Mesothelial cell of epicardium (in vitro differentiated cells): ENCODE measurements at places on chromosomes 11 and 22.

GRCh38 chr11:62546929-62547625 lies 471 bp upstream of the AHNAK start:
- DNase-seq, result no peak

GRCh38 chr22:28995551-28995950 lies 66.1 kb downstream of the C22orf31 start:
- DNase-seq, result no peak

GRCh38 chr11:101049123-101049522 lies 80.5 kb downstream of the PGR start:
- no peak for DNase-seq

DNA sequence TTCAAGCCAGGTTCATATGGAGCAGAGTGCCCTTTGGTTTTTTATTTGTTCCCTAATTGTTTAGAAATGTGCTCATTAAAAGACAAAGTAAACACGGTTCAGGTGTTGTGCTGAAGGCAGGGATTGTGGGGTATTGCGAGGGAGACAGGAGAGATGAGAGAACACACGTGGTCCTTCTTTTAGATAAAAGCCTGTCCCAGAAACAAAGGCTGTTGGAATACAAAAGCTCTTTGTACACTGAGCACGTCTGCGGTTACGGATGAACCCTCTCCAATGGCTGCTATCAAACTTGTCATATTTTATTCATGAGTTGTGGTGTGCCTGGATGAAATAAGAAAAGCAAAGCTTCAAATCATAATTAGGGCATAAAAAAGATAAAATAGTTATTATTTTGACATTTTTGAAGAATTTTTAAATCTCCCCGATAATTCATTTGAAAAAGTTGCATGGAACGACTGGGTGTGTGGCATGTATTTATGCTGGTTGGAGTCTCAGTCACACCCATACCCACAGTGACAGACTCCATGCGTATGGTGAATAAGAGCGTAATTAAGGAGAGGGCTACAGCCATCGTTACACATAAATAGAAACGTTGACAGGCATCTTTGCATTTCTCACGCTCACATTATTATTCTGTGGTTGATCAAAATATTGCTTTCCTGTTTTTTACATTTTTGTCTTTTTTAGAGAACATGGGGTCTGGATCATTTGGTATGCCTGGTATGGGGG lies 92.9 kb downstream of the NELL1 start:
- no peak for DNase-seq

- DNase-seq, result no peak
Observed at GRCh38 chr11:61023086-61023965, 51.8 kb downstream of the CD6 start.

DNA sequence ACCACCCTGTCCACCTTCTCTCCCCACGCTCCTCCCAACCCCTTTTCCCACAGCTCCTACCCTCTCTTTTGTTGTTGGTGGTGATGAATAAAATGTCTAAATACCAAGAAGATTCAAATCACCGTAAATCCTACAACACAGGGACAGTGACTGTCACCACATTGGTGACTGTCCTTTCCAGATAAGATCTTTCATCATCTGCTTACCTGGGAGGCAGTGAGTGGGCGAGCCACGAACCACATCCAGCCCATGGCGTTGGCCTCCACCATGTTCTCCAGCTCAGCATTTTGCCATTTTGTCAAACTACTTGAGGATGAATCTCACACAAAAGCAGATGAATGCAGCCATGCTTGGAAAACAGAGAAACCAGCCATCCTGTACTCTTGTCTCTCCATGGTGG lies 6.7 kb upstream of the CYTH4 start:
- DNase-seq, result no peak

- no peak for DNase-seq
Observed at GRCh38 chr11:45185228-45185729, 38.8 kb downstream of the PRDM11 start.

- no peak for DNase-seq
Observed at GRCh38 chr11:84724256-84724655, 902.9 kb downstream of the DLG2 start.

DNA sequence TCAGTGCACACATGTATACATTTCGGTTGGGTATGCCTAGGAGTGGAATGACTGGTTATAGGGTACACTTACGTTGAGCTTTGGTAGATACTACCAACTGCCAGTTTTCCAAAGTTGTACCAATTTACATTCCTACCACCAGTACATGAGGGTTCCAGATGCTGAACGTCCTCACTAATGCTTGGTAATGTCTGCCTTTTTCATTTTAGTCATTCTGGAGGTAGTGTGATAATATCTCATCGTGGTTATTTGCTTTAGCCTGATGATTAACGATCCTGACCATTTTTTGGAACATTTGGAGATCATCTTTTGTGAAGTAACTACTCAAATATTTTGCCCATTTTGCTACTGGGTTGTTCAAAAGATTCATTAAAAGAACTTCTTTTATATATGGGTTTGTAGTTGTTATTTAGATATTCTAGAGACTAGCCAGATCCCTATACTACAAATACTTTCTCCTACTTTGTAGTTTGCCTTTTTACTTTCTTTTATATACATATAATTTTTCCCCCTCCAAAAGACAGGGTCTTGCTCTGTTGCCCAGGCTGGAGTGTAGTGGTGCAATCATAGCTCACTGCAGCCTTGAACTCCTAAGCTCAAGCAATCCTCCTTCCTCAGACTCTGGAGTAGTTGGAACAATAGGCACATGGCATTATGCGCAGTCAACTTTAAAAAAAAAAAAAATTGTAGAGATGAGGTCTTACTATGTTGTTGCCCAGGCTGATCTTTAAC lies 62.1 kb downstream of the RBFOX2 start:
- no peak for DNase-seq

GRCh38 chr22:24989541-24989951 lies 37.0 kb downstream of the KIAA1671 start:
- DNase-seq, result no peak

- no peak for DNase-seq
Observed at GRCh38 chr22:49418943-49419342, 408.7 kb downstream of the BRD1 start.

GRCh38 chr11:118401880-118402590 lies 629 bp downstream of the ATP5MG start:
- no peak for DNase-seq

GRCh38 chr11:123069908-123070821 lies 8.2 kb upstream of the HSPA8 start:
- no peak for DNase-seq

GRCh38 chr11:119134389-119134978 lies 13.1 kb downstream of the HINFP start:
- DNase-seq, result no peak

- DNase-seq, result no peak
Observed at GRCh38 chr11:14054116-14055107, 91.9 kb downstream of the SPON1 start.

DNA sequence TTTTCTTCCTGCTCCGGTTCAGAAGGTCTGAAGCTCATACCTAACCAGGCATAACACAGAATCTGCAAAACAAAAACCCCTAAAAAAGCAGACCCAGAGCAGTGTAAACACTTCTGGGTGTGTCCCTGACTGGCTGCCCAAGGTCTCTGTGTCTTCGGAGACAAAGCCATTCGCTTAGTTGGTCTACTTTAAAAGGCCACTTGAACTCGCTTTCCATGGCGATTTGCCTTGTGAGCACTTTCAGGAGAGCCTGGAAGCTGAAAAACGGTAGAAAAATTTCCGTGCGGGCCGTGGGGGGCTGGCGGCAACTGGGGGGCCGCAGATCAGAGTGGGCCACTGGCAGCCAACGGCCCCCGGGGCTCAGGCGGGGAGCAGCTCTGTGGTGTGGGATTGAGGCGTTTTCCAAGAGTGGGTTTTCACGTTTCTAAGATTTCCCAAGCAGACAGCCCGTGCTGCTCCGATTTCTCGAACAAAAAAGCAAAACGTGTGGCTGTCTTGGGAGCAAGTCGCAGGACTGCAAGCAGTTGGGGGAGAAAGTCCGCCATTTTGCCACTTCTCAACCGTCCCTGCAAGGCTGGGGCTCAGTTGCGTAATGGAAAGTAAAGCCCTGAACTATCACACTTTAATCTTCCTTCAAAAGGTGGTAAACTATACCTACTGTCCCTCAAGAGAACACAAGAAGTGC lies 661 bp upstream of the MALAT1 start:
- DNase-seq, result no peak

- DNase-seq, result no peak
Observed at GRCh38 chr11:11422411-11423128, 69.5 kb upstream of the CSNK2A3 start.

DNA sequence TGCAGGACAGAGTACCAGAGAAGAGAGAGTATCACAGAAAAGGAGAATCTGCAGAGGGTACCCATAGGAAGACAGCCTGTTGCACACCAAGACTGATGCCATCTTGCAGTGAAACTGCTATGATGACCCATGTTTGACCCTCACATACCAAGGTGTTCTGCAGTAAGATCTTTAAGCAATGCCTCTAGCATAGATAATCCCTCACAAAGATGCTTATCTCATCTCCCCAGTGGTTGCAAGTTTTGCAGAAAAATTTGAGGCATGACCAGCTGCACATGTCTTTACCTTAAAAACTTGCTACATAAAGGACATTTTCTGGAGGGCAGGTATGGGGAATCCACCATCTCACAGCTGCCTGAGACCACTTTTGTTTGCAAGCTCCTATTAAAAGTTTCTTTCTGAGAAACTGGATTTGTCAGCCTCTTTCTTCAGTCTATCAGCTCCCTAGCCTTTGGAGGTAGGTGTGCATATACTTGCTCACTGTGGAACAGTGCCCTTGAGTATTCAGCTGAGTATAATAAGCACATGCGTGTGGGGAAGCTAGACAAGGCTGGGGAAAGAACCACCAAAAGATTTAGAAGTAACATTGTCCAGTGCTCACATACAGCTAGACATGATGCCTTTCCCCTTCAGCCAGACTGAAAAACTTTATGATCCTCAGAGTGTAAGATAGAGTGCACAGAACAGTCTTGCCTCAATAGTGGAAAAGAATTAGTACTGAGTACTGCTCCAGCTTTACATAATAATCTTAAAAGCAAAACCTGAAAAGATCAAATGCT lies 100.3 kb upstream of the TEAD1 start:
- DNase-seq, result no peak

DNA sequence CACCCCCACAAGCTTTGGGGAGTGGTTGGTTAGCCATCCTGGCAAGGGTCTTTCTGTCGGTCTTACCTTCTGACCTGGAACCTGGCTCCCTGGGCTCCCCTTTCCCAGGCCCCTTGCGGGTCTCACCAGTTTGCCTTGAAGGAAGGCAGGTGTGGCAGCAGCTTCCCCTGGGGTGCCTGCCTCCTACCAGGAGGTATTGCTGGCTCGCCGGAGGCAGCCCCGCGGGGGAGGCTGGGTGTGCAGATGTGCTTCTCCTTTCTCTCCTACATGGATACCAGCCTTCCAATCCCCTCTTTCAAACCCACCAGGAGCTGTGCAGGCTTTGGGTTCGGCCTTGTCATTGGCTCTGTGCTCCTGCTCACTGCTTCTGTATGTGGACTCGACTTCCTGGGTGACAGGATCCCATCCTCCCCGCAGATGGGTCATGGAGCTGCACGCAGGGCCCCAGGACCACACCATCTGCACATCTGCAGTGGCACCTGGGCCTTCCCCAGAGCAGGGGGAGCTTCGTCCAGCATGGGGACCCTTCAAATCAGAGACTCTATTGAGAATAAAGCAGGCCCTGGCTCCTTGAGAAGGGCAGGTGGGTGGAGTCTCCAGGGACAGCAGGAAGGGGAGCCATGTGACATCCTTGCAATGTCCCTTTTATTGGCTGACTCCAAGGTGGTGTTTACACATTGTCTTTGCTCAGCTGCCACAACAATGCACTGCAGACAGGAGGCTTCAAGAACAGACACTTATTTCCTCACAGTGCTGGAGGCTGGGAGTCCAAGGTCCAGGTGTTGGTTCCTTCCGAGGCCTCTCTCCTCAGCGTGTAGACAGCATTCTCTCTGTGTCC lies 592.0 kb downstream of the BRD1 start:
- DNase-seq, result no peak

DNA sequence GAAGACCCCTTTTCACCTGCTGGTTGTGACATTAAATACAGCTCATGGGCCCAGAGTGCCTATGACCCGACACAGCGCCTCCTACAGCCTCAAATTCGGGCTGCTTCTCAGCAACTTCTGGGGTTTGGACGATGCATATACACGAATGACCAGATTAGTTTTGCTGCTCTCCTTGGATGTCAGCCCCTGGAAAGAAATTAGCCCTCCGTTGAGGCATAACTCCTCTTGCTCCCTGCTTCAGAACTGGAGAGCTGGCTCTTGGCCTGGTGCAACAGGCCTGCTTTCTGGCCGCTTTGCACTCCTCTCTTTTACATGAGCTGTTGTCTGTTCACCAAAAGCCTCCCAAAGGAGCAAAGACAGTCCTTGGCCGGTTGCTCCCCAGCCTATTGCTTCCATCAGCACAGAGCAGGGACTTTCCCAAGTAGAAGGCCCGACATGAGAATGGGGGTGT lies 3.3 kb downstream of the TECTA start:
- DNase-seq, result no peak

GRCh38 chr11:130476922-130477491 lies 28.6 kb downstream of the ADAMTS15 start:
- DNase-seq, result no peak

- no peak for DNase-seq
Observed at GRCh38 chr11:111582163-111582562, 20.1 kb upstream of the SIK2 start.

- DNase-seq, result no peak
Observed at GRCh38 chr11:35943309-35943708, 553 bp upstream of the LDLRAD3 start.

DNA sequence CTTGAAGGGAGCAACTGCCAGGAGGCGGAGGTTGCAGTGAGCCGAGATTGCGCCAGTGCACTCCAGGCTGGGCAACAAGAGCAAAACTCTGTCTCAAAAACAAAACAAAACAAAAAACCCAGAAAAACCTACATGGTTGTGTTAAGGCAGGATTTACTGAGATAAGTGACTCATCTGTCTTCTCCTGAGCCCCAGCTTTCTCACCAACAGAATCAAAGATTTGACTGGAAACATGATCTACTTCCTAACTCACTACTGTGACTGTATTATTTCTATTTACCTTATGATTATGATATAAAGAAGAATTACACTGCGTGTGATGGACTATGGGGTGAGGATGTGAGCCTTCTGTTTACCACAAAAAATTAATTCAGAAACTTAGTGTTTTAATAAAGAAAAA lies 21.8 kb downstream of the FAM118B start:
- no peak for DNase-seq

DNA sequence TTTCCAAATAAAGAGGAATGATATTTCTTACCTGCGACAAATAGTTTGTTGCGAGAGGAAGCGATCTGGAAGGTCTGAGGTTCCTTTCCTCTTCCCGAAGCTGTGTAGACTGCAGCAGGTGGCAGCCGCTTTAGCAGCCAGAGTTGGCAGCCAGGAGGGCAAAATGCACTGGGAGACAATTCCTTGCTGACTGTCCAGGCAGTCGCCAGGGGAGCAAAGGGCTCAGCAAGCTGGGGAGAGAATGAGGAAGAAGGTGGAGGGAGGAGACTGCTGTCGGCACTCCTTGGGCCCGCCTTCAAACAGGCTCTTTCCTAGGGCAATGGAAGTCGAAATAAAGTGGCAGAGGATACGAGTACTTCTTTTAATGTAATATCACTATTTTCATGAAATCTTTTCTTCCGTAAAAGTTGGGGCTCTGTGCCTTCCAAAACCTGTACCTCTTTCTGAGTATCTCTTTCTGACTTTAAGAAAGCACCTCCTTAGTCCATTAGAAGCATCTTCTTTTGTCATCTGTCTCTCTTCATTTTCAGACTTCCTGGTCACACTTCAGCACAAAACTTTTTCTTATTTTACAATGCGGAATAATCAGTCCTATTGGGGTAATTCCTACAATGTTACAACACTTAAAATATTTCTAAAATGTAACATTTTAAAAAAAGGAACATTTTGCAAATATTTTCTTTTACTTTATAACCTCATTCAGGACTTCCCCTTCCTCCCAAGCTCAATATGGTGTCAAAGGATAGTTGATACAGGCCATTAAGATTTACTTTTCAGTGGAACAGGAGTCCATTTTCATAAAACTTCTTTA lies at the start of gene IL18:
TSS of gene IL18 (minus strand) at position 220 of the 811 bp plus-strand sequence. CDS start 9,041 bp downstream, outside the sequence.
- DNase-seq, result no peak
